ENCODE measurements at places on chromosomes 1 and 21. TPM values are rescaled to one million over a fixed set of nuclear protein-coding genes. Genes with fewer than 3 reads are reported as not detected.

GRCh38 chr1:96978444-96978843 is 256.9 kb downstream of the PTBP2 start:
- DNase-seq, result no peak

- no peak for DNase-seq
Measured at GRCh38 chr1:151759241-151759640, 4.1 kb downstream of the MRPL9 start.

- no peak for DNase-seq
Measured at GRCh38 chr1:118244194-118244593, 59.2 kb upstream of the SPAG17 start.

Gene OR2L3
- not detected for total RNA-seq

DNA sequence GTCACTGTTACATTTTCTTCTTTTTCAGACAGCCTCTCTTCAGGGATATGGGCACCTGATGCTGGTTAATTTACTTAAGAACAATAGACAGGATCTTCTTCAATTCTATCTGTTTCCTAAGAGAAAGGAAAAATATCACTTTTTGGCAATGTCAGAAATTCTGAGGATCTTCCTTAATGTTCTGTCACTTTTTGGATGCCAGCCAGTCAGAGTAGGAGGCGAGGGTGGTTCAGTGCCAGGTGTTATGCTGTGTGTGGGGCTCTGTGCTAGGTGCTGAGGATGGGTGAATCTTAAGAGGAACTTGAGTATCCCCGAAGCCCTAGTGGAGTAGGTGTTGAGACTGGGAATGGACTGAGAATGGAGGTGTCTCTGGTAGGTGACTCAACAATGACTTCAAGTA is 133.5 kb downstream of the UCK2 start:
- DNase-seq, result no peak

- DNase-seq, result peak; percentile 28
Measured at GRCh38 chr1:245872475-245872874, 634.6 kb downstream of the SMYD3 start.

DNA sequence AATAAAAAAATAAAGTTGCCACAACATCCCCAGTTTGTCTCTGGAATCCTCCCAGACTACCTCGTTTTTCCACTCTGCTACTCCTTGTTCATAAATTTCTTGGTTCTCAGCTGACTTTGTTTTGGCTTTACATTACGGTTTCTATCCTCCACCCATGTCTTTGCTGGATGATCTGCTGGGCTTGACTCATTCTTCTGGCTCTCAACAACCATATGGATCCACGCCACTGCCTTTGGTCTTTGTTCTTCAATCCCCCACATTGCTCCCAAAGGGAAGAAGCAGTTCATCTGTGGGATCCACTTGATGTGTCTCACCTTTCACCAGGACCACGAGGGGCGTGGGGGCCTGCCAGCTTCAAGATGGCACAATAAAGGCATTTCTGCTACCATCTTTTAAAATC is 67.1 kb upstream of the NBL1 start:
- DNase-seq, result no peak

GRCh38 chr1:214913966-214914365 is 168.6 kb upstream of the KCNK2 start:
- DNase-seq, result no peak

Gene S100A7A
- total RNA-seq, result not detected

DNA sequence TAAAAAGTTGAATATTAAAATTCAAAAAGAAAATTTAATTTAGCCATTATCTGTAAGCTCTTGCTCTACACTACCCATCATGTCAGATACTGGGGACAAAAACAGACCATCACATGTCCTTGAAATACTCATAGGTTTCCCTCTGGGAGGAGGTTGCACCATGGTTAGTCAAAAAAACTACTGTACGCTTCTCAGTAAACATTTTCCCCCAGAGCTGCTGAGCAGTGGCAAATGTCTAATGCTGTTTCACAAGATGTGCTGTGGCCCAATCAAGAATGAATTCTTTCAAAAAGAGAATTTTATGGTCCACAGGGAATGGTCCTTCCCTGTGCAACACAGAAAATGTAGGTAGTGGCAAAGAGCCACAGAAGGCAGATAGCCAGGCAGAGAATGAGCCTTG is 6.1 kb downstream of the SLC25A24 start:
- DNase-seq, result no peak

GRCh38 chr1:78620666-78621065 is 418 bp downstream of the IFI44L start:
- DNase-seq, result no peak

Gene MAP10
- 2.5 TPM for total RNA-seq

DNA sequence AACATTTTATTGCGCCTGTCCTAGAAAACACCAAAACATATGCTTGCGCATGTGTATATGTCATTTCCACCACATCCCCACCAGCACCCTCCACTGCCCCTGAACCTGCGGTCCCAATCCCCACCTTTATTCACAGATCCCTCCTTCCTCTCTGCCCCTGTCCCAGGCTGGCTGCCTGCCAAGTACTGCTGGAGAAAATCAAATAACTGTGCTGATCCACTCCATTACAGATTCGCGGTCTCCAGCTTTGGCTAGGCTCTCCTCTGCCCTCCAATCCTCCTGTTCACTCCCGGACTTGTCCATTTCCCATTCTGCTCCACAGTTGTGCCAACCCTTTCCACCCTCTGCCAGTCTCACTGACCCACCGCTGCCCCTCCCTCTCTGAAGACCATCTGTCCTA is 59.3 kb upstream of the GJB5 start:
- no peak for DNase-seq

DNA sequence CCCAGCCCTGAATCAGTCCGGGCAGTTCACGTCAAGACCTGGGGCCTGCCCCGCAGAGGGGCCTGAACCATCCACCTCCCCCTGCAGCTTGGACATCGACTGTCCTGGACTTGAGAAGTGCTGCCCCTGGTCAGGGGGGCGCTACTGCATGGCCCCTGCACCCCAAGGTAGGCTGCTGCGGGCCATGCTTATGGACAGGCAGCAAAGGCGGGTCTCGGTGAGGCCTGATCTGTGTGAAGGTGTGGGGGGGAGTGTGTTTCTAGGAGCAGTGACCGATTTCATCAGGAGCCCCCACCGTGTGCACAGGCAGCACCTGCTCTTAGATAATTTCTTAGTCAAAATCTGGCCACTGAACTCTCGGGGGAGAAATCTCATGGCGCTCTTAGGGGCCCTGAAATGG is 13.0 kb downstream of the UMODL1 start:
- no peak for DNase-seq

Gene SLAMF6
- total RNA-seq, result not detected

GRCh38 chr1:84540759-84541158 is 33.5 kb downstream of the CTBS start:
- DNase-seq, result no peak

DNA sequence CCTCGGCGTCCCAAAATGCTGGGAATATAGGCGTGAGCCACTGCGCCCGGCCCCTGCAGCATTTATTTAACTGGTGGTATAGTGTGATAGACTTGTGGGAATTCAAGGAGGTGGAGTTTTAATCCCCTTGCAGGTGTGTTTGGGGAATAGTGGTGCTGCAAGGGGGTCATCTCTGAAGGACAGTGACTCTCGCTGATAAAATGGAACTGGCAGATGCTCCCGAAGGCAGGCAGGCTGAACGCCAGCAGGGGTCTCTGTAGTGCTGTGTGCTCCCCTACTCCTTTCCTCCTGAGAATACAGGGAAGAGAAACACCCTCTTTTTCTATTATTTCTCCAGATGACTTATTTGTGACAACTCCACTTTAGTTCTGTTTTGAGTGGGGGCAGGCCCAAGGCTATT is 4.0 kb downstream of the OSCP1 start:
- no peak for DNase-seq

DNA sequence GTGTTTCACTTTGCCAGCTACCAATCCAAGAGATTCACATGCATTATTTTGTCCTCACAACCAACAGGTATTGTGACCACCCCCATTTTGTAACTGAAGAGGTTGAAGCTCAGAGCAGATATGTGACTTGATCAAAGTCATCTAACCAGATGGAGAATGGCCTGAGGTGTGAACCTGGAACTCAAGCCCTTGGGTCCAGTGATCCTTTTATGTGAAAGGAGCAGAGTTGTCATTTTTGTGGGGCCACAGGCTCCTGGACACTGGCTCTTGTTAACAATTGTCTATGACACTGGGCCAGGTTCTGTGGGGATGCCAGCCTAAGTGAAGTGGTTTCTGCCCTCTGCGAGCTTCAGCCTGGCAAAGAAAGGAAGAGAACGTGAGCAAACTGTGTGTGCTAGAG is 172.6 kb downstream of the ZZZ3 start:
- DNase-seq, result no peak

GRCh38 chr1:17465228-17465627 is 25.8 kb upstream of the RCC2 start:
- DNase-seq, result no peak

Gene PKP1
- total RNA-seq, result 0.07 TPM

- no peak for DNase-seq
Measured at GRCh38 chr1:57770772-57771171, 346.9 kb upstream of the DAB1 start.

DNA sequence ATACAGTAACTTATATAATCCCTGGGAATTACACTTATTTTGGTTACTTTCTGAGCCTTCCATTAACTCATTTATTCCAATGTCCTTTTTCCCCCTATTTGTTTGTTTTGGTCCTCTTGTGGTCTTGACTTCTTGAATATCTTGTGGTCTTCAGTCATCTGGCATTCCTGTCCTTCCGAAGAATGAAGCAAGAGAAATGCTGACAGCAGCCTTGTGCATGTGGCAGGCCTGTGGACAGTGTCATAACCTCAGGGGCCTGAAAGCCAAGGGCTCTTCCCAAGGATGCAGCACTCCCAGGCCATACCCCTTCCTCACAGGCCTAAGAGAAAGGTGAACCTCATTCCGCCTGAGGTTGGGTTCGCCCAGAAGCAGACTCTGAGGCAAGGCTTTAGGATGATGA is 470.2 kb downstream of the DISC1 start:
- no peak for DNase-seq

- DNase-seq, result no peak
Measured at GRCh38 chr1:236706183-236706582, 19.9 kb downstream of the ACTN2 start.

Gene PAQR6
- 6.4 TPM for total RNA-seq

- DNase-seq, result peak; percentile 6
Measured at GRCh38 chr1:111789666-111790316, 34.1 kb downstream of the DDX20 start.

Gene WDR47
- 34.2 TPM for total RNA-seq

DNA sequence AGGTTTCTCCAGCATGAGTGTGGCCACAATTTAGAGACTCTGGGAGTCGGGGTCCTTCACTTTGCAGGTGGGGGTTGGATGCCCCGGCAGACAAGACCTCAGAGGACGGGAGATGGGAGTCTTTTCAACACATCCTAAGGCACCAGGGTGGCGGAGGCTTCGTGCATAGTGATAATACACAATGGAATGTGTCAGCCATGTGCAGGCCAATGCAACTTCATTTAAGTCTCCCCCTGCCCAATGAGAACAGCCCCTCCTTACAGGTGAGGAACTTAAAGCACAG is 75.9 kb upstream of the IFFO2 start:
- no peak for DNase-seq

Gene KCNN3
- total RNA-seq, result 0.66 TPM

- peak; percentile 4 for DNase-seq
Measured at GRCh38 chr1:78483903-78484302, 6.9 kb upstream of the PTGFR start.

GRCh38 chr1:47776667-47777131 is 220.5 kb downstream of the TRABD2B start:
- no peak for DNase-seq

- DNase-seq, result no peak
Measured at GRCh38 chr21:42534421-42535378, 21.0 kb downstream of the SLC37A1 start.

- DNase-seq, result no peak
Measured at GRCh38 chr1:90957497-90957896, 64.3 kb downstream of the ZNF644 start.

Gene NKAIN1
- 5.6 TPM for total RNA-seq

DNA sequence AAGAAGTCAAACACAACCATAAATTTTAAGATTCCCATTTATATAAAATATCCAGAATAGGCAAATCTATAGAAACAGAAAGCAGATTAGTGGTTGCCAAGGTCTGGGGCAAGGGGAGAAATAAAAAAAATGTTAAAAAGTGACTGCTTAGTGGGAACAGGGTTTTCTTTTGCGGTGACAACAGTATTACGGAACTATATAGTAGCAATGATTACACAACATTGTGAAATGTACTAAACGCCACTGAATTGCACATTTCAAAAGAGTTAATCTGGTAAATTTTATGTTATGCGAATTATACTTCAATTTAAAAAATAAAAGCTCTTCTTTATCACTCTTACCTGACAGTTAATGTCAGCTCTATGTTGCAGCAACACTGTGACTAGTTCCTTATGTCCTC is 105.2 kb downstream of the ACBD6 start:
- no peak for DNase-seq

DNA sequence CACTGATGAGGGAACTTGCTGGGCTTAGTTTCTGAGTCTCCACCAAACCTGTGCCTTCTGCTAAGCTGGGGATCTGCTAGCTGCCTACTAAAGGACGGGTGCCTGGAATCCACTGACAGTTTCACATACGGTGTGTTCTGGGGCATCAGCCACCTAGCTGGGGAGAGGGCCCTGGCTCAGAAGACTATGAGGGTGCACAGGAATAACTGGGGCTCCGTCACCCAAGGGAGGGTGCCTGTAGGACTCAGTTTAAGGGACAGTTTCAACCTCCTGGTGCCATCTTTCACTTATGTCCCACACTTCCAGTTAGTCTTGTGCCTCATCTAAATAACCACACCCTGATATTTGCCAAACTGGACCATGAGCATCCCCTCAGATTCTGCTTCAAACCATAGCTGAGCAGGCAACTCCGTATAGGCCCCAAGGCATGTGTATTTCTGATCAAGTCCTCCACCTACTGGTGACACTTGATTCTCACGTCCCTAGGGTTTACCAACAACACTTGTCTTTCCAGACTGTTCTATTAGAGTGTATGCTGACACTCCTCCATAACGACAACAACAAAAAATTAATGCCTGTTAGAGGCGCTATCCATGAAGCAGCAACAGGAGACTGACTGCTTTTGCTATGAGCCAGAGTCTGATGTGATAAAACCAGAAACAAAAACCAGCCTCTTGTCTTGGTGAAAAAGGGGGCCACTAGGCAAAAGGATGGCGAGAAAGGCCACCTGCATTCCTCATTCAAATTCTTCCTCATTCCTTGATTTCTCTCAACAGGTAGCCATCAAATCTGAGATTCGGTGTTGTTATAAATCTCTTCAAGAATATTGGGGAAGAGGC is 55.0 kb upstream of the PAXBP1 start:
- peak; percentile 44 for DNase-seq

GRCh38 chr1:14538335-14538734 is 60.1 kb upstream of the KAZN start:
- DNase-seq, result no peak
